Thoracic aorta (tissue), 2 donors: ENCODE measurements at places on chromosomes 1 and 21. TPM values are rescaled to one million over a fixed set of nuclear protein-coding genes. Genes with fewer than 3 reads are reported as not detected.

GRCh38 chr1:109917768-109918606 lies 7.3 kb downstream of the CSF1 start:
- H3K4me1 ChIP-seq: peaks cover 35% of the 10 kb centered on the region
- H3K4me3 ChIP-seq: no peak overlapping the region
- peaks cover 55% of the 10 kb centered on the region for H3K36me3 ChIP-seq
- no peak for DNase-seq
- no peaks in the 10 kb centered on the region for H3K27me3 ChIP-seq

GRCh38 chr1:975896-976683 lies 5.8 kb downstream of the PERM1 start:
- H3K27ac ChIP-seq: no peak overlapping the region
- no peak for DNase-seq
- H3K4me1 ChIP-seq: no peaks in the 10 kb centered on the region
- no peaks in the 10 kb centered on the region for H3K36me3 ChIP-seq
- peak overlapping the region; percentile 64 for H3K4me3 ChIP-seq

GRCh38 chr1:60875138-60875537 lies 207.2 kb upstream of the NFIA start:
- no peak for DNase-seq
- no peak overlapping the region for H3K27ac ChIP-seq
- H3K27me3 ChIP-seq: no peaks in the 10 kb centered on the region
- H3K4me1 ChIP-seq: no peaks in the 10 kb centered on the region
- no peak overlapping the region for H3K4me3 ChIP-seq
- H3K36me3 ChIP-seq: no peaks in the 10 kb centered on the region

The CSF3R gene
- total RNA-seq: 43.7 TPM

GRCh38 chr1:221039616-221040015 lies 160.4 kb downstream of the HLX start:
- no peaks in the 10 kb centered on the region for H3K4me1 ChIP-seq
- no peak overlapping the region for H3K27ac ChIP-seq
- no peak overlapping the region for H3K4me3 ChIP-seq

The CD5L gene
- not detected for total RNA-seq

The NLRP3 gene
- total RNA-seq: 8.9 TPM

- no peak overlapping the region for H3K27ac ChIP-seq
- H3K27me3 ChIP-seq: no peaks in the 10 kb centered on the region
- H3K36me3 ChIP-seq: no peaks in the 10 kb centered on the region
- no peak for DNase-seq
Measured at GRCh38 chr1:186559601-186560116, 98.7 kb upstream of the PDC start.

GRCh38 chr21:41251961-41252642 lies 64.5 kb upstream of the FAM3B start:
- H3K27me3 ChIP-seq: no peaks in the 10 kb centered on the region
- peak overlapping the region; percentile 91 for H3K27ac ChIP-seq
- no peak for DNase-seq
- peaks cover 23% of the 10 kb centered on the region for H3K36me3 ChIP-seq

GRCh38 chr1:185435696-185436379 lies 118.8 kb upstream of the IVNS1ABP start:
- peaks cover 7% of the 10 kb centered on the region for H3K4me1 ChIP-seq
- DNase-seq: no peak
- no peaks in the 10 kb centered on the region for H3K36me3 ChIP-seq
- H3K4me3 ChIP-seq: no peak overlapping the region
- H3K27me3 ChIP-seq: no peaks in the 10 kb centered on the region
- H3K27ac ChIP-seq: no peak overlapping the region

GRCh38 chr1:180271272-180272255 lies 41.5 kb downstream of the LHX4 start:
- H3K27ac ChIP-seq: no peak overlapping the region
- H3K27me3 ChIP-seq: no peaks in the 10 kb centered on the region
- no peaks in the 10 kb centered on the region for H3K36me3 ChIP-seq
- DNase-seq: no peak
- no peaks in the 10 kb centered on the region for H3K4me1 ChIP-seq
- no peak overlapping the region for H3K4me3 ChIP-seq

GRCh38 chr21:38380481-38381137 lies 117.7 kb downstream of the ERG start:
- DNase-seq: no peak
- peak overlapping the region; percentile 84 for H3K27ac ChIP-seq
- H3K36me3 ChIP-seq: peaks cover 5% of the 10 kb centered on the region
- peak overlapping the region; percentile 2 for H3K4me3 ChIP-seq
- no peaks in the 10 kb centered on the region for H3K27me3 ChIP-seq

The KCNJ9 gene
- total RNA-seq: 0.95 TPM

GRCh38 chr1:148166558-148167492 lies 14.7 kb upstream of the NBPF11 start:
- H3K27me3 ChIP-seq: no peaks in the 10 kb centered on the region
- no peaks in the 10 kb centered on the region for H3K4me1 ChIP-seq
- no peak overlapping the region for H3K27ac ChIP-seq
- no peak overlapping the region for H3K4me3 ChIP-seq

The HSD3B1 gene
- total RNA-seq: not detected

GRCh38 chr1:179951383-179952144 lies 3.0 kb upstream of the CEP350 start:
- H3K4me3 ChIP-seq: no peak overlapping the region
- no peaks in the 10 kb centered on the region for H3K36me3 ChIP-seq
- no peak overlapping the region for H3K27ac ChIP-seq
- H3K27me3 ChIP-seq: no peaks in the 10 kb centered on the region
- no peak for DNase-seq

DNA sequence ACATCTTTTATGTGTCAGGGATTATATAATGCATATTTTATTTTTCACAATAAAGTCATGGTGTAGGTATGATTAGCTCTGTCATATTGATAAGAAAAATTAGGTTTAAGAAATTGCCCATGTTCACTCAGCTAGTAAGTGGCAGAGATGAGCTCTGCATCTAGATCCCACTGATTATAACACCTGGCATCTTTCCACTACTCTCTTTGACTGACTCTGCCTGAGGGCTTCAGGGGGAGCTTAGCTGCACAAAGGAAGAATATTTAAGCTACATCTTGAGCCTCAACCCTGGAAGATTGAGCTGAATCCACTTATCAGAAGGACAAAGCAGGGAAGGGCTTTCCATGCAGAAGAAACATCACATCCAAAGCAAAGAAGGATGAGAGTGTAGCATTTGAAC lies 190.4 kb downstream of the MIS18A start:
- H3K36me3 ChIP-seq: no peaks in the 10 kb centered on the region
- H3K4me3 ChIP-seq: no peak overlapping the region
- no peaks in the 10 kb centered on the region for H3K4me1 ChIP-seq
- no peak overlapping the region for H3K27ac ChIP-seq
- no peak for DNase-seq
- no peaks in the 10 kb centered on the region for H3K27me3 ChIP-seq

GRCh38 chr1:55468142-55468795 lies 253.1 kb upstream of the USP24 start:
- DNase-seq: no peak
- H3K36me3 ChIP-seq: no peaks in the 10 kb centered on the region
- peaks cover 7% of the 10 kb centered on the region for H3K4me1 ChIP-seq
- no peak overlapping the region for H3K27ac ChIP-seq

The S100A12 gene
- total RNA-seq: not detected

DNA sequence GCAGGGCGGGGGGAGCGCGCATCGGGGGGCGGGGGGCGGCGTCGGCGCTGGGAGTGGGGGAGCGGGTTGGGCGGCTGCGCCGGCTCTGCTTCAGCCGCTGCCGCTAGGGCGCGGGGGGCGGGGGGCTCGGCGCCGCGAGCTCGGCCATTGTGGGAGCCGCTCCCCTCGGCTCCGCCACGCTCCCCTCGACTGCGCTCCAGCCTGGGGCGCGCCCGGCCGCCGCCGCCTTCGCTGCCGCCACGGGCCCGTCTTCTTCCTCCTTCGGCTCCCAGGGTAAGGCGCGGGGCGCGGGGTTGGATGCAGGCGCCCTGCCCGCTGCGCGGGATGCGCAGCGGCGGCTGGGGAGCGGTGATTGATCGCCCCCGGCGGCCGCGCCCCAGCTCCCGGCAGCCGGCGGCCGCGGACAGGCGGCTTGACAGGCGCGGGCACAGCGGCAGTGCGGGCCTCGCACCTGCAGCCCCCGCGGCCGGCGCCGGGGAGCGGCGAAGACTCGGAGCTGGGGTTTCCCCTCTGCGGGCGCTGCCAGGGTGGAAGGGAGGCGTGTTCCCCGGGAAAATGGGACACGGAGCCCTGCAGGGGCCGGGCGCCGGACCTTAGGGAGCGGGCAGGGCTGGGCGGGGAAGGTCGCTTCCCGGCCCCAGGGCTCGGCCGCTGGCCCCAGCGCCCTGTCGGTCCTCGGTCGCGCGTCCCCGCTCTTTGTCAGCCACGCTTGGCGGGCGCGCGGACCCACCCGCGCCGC lies 55.3 kb downstream of the NDUFS5 start:
- H3K27ac ChIP-seq: no peak overlapping the region
- H3K4me1 ChIP-seq: peaks cover 9% of the 10 kb centered on the region
- no peaks in the 10 kb centered on the region for H3K36me3 ChIP-seq
- DNase-seq: no peak
- peak overlapping the region; percentile 72 for H3K4me3 ChIP-seq

DNA sequence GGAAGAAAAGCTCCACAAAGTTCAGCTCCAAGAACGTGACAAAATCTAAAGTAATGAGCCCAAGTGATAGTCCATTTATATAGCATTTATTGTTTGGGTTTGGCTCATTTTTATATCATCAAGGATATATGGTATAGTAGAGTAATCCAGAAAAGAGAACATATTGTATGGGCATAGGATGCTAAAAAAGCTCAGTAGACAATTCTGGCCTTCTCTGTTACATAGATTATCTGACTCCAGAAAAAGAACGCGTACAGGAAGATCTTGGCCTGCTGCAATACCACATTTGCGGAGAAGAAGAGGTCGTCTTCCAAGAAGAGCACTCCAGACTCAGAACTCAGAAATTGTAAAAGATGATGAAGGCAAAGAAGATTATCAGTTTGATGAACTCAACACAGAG lies 43.8 kb downstream of the TMED5 start:
- peaks cover 13% of the 10 kb centered on the region for H3K36me3 ChIP-seq
- no peak overlapping the region for H3K27ac ChIP-seq
- no peak overlapping the region for H3K4me3 ChIP-seq
